ENCODE measurements at places on chromosomes 4 and X.

- no peak for DNase-seq
Observed at GRCh38 chr4:121397434-121397833, 16.6 kb upstream of the QRFPR start.

DNA sequence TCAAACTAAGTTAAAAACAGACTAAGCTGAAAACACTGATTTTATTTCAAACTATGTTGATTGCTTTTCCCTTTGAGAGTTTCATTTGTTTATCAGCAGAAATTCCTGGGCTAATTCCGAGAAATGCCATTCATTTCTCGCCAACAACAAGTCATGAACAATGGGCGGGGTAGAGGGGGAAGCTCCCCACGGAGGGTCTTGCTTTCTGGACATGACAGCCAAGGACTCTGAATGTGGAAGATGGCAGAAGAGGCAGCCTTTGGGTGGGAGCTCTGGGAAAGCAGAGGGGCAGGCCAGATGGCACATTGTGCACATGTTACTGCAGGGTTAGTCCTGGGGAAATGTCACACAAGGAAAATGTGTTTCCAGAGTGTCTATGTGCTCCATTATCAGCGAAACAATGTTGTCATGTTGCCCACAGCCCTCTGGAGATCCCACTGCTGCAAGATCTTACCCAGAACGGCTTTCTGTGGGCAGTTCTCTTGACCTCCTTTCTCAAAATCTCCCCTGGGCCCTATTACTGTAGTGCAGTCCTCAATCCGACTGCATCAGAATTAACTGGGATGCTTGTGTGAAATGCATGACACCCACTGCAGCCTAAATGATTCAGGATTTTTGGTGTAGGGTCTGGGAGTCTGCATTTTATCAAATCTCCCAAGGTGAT, 45.0 kb downstream of the CHRDL1 start:
- no peak for DNase-seq

DNA sequence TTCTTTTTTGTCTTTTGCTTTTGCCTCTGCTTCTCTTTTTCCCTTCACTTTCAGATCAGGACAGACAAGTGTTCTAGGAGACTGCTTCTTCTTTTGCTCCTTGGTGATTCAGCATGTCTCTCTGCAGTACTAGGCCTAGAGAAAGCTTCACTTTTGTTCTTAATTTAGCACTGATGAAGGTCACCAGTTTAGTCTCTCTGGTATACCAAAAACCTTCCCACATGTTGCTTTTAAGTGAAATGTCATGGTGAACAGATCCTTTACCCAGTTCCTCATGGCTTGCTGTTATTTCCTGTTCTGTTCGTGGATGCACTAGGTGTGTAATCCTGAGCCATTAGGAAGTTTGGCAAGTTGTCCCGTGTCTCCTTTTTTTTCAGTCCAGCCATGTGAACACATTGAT, 53.3 kb downstream of the NBDY start:
- DNase-seq, result peak; percentile 68

GRCh38 chr4:121455285-121455684, 74.5 kb upstream of the QRFPR start:
- DNase-seq, result no peak

DNA sequence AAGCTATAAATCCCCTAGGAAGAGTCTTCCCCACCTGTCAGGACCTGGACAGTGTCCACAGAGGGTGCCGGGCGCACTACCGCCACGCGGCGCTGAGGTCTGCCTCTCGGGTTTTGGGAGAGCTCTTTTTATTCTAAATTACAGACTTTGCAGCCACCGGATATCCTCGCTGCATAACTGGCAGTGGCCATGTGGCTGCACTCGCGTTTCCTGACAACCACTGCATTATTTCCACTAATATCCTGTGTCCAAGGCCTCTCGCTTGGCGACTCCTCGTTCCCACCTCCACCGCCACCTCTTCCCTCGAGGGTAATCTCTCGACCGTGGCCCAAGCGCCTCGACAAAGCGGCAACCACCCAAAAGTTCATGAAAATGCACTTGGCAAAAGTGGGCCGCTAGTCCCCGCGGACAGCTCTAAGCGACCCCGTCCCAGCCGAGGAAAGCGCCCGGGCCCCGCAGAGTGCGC, 512 bp upstream of the TMEM131L start:
- no peak for DNase-seq

- DNase-seq, result no peak
Observed at GRCh38 chrX:68443155-68443868, 10.0 kb upstream of the OPHN1 start.

DNA sequence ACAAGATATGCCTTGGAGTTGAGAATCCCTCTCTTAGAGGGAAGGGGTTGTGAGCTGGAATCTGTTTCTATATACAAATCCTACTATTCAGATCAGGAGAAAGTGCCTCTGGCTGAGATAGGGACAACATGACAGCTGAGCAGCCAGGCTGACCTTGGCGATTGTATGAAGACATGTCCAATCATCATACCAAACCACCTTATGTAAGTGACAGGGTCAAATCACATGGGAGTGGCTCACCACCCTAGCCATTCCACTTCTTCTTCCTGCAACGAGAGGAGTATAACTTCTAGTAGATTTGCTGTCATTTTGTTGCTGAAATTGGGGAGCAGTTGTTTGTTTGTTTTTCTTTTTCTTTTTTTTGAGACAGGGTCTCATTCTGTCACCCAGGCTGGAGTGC, 48.3 kb upstream of the TMEM150C start:
- peak; percentile 17 for DNase-seq

GRCh38 chrX:41014776-41015360, 70.4 kb upstream of the USP9X start:
- no peak for DNase-seq

DNA sequence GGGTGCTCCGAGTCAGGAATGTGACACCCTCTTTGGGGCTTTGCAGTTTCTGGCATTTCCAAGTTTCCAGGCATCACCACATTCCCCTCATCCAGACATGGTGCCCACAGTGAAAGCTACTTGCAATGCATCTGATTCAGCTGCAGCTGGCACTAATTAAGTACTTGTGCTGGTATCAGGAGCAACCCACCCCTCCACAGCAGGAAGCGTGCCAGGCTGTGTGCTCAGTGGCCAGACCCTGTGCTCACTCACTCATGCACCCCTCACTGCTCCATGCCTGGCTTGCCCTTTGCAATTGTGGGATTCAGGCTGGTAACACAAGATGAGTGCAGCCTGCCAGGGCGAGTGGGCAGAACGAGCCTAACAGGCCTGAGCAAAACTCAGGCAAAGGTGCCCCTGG, 271.2 kb downstream of the EPHA5 start:
- DNase-seq, result no peak

GRCh38 chrX:39152106-39152649, 350.9 kb downstream of the MID1IP1 start:
- peak; percentile 38 for DNase-seq

- no peak for DNase-seq
Observed at GRCh38 chrX:3379111-3379510, 32.7 kb upstream of the MXRA5 start.

DNA sequence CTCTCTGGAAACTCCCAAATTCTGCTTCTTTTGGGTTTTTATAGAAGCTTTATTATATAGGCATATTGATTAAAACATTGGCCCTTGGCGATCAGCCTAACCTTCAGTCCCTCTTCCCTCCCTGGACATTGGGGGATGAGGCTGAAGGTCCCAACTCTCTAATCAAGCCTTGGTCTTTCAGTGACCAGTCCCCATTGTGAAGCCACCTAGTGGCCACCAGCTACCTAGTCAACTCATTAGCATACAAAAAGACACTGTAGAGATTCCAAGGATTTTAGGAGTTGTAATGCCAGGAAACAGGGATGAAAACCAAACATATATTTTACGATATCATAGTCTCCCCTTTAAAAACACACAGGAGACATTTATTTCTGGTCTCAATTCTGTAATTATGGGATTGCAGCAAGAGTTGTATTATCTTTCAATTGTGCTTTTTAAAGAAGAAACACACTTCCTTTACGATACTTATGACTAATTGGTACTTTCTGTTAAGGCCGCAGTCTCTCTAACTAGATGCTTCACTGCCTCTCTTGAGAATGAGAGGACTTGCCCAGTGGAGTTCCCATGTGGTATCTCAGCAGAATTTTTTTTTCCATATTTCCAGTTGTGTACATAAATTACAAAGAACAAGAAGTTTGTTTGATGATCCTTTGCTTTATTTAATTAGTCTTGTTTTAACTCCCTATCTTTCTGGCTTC, 58.2 kb downstream of the WDR17 start:
- peak; percentile 55 for DNase-seq
